ENCODE measurements at places on chromosomes 6 and 20.
A peak's percentile ranks its signal among the peaks of the same experiment; 100 is the strongest.

GRCh38 chr6:145250436-145250835 is 484.9 kb downstream of the EPM2A start:
- DNase-seq, result no peak

- DNase-seq, result no peak
Observed at GRCh38 chr6:73728548-73729205, 32.7 kb downstream of the CD109 start.

DNA sequence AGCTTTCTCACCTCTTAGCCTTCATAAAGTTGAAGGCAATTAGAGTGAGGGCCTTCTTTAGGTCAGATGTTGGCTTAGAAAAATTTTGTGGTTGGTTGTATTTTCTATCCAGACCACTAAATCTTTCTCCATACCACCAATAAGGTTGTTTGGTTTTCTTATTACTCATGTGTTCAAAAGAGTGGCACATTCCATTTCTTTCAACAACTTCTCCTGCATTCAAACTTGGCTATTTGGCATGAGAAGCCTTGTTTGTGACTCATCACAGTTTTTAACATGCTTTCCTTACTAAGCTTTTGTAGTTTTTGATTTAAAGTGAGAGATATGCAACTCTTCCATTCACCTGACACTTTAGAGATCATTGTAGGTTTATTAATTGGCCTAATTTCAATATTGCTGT is 949.6 kb downstream of the TBC1D32 start:
- no peak for DNase-seq

- DNase-seq, result no peak
Observed at GRCh38 chr6:53011979-53012378, 16.9 kb upstream of the GSTA4 start.

- DNase-seq, result no peak
Observed at GRCh38 chr6:69868961-69869360, 2.6 kb downstream of the COL19A1 start.

DNA sequence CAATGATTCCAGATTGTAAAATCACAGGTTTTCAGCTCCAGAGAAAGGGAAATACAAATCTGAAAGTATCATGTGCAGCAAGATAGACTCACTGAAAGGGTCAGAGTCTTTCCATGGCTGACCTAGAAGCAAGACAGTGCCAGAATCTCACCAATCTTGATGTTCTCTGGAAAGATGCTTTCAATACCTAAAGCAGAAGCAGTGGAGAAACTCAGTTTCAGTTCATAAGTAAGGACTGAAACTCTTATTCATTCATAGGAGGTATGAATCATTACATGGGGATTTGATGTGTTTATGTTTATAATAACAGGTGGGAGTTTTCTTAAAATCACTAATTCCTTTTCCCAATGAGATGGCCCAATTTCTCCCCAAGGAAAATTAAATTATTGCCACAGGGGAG is 42.5 kb downstream of the SLC2A12 start:
- DNase-seq, result no peak

GRCh38 chr6:47234266-47234933 is 75.3 kb downstream of the TNFRSF21 start:
- DNase-seq, result no peak

DNA sequence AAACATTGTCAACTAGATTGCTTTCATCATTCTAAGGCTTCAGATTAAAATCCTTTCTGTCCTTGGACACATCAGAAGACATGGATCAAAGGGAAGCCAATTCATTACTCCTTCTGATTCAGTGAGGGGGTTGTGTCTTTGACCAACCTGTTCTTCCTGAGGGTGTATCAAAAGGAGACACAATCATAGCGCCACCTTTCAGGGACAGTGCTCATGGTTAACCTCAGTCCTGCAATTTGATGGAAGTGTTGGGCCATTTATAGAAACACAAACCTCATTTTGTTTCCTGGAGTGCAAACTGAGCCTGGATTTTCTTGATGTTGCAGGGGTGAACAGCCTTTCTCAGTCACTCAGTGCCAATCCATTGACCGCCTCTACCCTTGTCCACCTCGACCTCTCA is 163.9 kb upstream of the SCGN start:
- no peak for DNase-seq

GRCh38 chr6:106974999-106975737 is 639 bp upstream of the CD24 start:
- peak; percentile 87 for DNase-seq

DNA sequence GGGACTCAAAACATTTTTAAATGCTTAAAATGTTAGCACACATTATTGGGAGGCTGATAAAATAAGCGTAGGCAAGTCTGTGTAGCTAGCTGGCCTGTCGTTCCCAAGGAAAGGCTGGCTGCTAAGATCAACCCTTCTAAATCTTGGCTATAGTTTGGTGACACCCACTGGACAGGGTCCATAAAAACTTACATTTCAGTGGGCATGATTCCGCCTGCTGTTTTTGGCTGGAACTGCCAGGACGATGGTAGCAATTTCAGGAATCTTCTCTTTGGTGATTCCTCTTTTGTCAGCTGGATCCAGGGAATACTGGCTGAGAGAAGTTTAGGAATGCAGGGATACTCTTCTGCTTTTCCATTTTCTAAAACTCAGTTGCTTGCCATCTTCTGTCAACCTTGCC is 162.2 kb downstream of the NKAIN2 start:
- peak; percentile 85 for DNase-seq

DNA sequence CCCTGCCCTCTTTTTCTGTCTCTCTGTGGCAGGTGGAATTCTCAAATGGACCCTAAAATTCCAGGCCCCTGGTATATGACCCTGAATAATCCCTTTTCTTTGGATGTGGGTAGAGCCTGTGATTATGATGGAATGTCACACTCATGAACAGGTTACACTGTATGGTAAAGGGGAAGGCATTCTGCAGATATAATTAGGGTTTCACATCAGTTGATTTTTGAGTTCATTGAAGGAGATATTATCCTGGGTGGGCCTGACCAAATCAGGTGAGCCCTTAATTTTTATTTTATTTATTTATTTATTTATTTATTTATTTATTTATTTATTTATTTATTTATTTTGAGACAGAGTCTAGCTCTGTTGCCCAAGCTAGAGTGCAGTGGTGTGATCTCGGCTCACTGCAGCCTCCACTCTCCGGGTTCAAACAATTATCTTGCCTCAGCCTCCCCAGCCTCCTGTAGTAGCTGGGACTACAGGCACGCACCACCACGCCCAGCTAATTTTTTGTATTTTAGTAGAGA is 13.7 kb upstream of the STMND1 start:
- DNase-seq, result no peak

GRCh38 chr6:170456886-170457698 is 96.0 kb downstream of the PSMB1 start:
- DNase-seq, result peak; percentile 32

DNA sequence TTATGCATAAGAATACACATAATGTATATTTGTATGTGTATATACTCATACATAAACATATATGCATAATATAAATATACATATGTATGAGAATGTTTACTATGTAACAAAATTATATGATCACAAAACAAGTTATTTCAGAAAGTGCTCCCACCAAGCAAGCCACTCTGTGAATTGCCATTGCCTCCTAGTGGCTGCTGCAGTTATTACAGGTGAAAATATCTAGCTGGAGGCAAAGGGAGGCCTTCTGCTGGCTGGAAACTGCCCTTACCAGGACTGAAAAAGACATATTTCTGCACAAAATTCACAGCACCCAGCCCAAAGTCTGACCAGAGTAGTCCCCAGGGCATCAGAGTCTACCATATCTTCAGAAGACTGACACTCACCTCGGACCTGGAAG is 14.4 kb upstream of the ADAM33 start:
- peak; percentile 65 for DNase-seq

- DNase-seq, result no peak
Observed at GRCh38 chr20:50431066-50431450, 79.1 kb upstream of the PTPN1 start.

GRCh38 chr6:71346334-71346694 is 57.7 kb downstream of the OGFRL1 start:
- no peak for DNase-seq

DNA sequence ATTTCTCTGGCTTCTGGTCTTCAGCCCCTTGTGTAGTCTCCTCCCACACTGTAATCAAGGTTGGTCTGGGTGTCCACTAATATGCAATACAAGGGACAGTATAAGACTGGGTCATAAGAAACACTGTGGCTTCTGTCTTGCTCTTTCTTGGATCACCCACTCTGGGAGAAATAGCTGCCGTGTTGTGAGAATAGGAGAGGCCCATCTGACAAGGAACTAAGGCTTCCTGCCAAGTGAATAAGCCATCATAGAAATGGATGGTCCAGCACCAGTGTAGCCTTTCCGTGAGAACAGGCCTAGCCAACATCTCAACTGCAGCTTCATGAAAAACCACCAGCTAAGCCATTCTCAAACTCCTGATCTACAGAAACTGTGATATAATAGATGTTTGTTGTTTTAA is 23.3 kb downstream of the BAG2 start:
- DNase-seq, result no peak

DNA sequence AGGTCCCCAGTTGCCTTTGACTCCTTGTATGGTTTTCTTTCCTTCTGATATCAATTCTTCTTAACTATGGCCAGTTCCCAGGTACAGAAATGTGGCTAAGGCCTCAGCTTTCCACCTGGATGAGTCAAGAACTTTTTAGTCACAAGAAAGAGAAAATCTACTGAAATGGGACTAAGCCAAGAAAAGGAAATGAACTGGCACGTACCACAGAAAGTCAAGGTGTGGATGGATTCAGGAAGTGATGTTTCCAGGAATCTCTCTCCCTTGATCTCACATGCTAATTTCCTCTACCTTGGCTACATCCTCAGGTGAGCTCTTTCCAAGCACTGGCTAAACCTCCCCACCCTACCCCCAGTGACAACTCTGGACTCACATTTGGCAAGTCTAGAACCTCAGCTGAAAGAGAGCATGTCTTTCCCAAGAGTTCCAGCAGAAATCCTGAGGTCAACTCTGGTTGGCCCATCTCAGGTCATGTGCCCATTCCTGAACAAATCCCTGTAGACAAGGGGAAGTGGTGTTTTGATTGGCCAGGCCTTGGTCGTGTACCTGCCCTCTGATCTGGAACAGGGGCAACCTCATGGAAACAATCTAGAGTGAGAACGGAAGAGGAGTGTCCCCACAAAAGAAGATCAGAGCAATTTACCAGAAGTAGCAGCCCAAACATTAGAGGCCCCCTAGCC is 205.3 kb downstream of the NFATC2 start:
- no peak for DNase-seq

All from endodermal cell (in vitro differentiated cells).